Urothelium cell line (cell line): ENCODE measurements at places on chromosomes 3 and 15.

DNA sequence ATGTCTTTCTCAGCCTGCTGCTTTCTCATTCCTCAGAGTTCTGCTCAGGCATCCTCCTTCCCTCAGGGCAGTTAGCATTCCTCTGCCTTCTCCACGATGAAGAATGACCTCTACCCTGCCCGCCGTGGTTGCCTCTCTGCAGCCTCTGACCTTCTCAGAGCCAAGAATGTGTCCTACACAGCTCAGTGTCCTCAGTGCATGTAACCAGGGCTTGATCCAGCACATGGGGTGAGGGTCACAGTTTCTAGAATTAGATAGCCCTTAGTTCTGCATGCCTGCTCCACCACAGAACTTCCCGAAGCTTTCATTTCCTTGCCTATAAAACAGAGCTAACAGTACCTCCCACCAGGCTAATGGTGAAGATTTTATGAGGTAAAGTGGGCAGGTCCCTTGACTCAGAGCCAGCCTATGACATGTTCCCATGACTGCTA is 182.1 kb downstream of the CLSTN2 start:
- no peak for DNase-seq

GRCh38 chr3:150150633-150151032 is 179.9 kb upstream of the PFN2 start:
- DNase-seq: no peak

GRCh38 chr3:147089286-147089685 is 317.1 kb downstream of the ZIC4 start:
- DNase-seq: no peak

DNA sequence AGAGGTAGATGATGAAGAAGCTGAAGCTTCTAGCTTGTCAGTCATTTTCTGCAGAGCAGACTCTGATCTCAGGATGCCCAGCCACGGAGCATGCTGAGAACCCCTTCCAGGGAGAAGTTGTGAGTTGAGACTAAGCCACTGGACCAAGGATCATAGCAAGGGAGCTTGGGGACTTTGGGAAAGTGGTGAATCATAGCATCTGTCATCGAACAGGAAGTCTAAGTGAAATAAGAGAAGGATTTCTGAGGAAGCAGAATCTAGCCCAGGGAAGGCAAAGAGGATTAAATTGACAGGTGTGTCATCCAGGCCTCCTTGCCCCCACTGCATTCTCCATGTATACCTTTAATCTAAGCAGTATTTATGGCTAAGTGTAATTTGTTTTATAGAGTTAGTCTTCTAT is 71.8 kb upstream of the TMEM108 start:
- no peak for DNase-seq
